ENCODE measurements at places on chromosomes 13 and 19.

DNA sequence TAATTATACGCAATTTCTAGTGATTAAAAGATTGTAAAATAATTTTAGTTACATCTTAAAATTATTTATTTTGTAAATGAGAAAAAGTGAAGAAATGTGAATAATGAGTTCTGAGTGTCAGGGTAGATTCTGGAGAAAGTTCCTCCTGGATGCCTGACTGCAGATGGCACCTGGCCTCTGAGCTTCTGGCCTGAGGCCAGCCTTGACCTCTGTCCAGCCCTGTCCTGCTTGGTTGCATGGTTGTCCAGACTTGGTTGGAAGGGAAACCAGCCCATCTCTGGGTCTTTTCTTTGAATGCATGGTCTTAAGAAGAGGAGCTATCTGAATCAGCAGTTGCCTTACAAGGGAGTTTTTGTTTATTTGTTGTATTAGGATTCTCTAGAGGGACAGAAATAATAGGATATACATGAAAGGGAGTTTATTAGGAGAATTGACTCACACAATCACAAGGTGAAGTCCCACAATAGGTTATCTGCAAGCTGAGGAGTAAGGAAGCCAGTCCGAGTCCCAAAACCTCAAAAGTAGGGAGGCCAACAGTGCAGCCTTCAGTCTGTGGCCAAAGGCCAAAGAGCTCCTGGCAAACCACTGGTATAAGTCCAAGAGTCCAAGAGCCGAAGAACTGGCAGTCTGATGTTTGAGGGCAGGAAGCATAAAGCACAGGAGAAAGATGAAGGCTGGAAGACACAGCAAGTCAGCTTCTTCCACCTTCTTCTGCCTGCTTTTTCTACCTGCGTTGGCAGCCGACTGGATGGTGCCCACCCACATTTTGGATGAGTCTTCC, 385.8 kb downstream of the ZNF536 start:
- DNase-seq: no peak

GRCh38 chr13:105929505-105929904, 606.0 kb downstream of the EFNB2 start:
- no peak for DNase-seq

GRCh38 chr13:40306817-40307216, 359.6 kb downstream of the FOXO1 start:
- DNase-seq: no peak

GRCh38 chr19:33499248-33499647, 22.3 kb downstream of the PEPD start:
- DNase-seq: no peak

DNA sequence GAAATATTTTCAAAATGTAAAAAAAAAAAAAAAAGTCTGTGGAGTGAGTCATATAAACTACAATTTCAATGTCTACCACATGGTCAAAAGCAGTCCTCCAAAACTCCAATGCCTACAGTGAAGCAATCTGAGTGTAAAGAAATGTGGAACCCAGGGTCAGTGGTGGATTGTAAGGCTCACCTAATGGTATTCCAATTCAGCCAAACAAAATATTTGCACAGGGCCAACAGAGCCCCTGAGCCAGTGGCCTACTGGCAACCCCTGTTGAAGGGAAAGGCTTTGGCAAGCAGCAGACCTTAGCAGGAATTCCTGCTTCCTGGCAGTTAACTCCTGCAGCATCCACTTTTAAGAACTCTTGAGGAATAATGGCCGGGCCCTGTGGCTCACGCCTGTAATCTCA, 3.4 kb downstream of the DNMT1 start:
- no peak for DNase-seq

DNA sequence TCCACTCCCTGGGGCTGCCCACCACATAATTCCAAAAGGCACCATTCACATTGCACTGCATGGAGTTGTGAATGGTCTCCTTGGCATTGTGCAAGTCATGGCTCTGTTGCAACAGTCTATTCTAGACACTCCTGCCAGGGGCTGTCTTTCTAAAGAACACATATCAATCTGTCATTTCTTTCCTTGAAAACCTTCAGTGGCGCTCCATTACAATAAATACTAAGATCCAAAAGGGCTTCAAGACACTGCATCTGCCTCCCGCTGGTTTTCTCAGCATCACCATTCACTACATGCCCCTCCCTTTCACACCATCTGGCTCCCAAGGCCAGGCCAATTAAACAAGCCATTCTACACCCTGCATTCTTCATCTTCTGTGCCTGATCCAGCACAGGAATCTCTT, 32.2 kb upstream of the TM9SF2 start:
- no peak for DNase-seq

GRCh38 chr19:6260912-6261650, 18.7 kb downstream of the MLLT1 start:
- no peak for DNase-seq

GRCh38 chr13:45119991-45120864, at the start of gene GTF2F2:
Gene GTF2F2 (plus strand): TSS chr13:45120510. CDS start chr13:45120656, 146 bp downstream.
- DNase-seq: peak; percentile 69

DNA sequence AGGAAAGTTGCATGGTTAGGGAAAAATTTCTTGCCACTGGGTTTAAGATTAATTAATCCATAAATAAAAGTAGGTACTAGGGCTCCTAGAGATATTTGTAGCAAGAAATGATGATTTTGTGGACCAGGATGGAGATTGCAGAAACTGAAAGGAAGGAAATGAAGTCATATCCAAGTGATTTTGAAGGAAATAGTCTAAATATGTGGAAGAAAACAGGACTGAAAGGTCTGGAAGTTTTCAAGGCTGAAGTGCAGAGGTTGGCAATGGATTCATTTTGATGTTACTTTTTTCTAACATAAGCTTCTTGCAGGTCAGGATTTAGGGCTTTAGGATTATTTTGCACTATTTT, 52.8 kb downstream of the SOX21 start:
- no peak for DNase-seq

DNA sequence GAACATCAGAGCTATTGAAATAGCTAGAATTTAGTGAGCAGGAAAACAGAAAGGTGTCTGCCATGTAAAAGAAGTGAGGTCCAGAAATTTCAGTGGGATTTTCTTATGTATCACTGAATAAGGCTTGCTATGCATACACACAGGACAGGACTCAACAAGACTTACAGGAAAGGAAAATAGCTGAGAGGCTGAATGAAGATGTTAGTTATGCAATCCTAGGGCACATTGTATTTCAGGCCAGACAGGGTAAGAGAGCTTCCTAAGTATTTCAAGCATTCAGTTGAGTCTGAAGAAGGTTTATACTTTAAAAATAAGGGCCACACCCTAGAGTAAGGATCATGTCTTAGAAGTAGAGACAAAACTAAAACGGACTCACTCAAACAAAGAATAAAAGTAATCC, 419.9 kb upstream of the PRR20A start:
- DNase-seq: no peak

- no peak for DNase-seq
Observed at GRCh38 chr19:15108145-15108844, 1.1 kb downstream of the SYDE1 start.

DNA sequence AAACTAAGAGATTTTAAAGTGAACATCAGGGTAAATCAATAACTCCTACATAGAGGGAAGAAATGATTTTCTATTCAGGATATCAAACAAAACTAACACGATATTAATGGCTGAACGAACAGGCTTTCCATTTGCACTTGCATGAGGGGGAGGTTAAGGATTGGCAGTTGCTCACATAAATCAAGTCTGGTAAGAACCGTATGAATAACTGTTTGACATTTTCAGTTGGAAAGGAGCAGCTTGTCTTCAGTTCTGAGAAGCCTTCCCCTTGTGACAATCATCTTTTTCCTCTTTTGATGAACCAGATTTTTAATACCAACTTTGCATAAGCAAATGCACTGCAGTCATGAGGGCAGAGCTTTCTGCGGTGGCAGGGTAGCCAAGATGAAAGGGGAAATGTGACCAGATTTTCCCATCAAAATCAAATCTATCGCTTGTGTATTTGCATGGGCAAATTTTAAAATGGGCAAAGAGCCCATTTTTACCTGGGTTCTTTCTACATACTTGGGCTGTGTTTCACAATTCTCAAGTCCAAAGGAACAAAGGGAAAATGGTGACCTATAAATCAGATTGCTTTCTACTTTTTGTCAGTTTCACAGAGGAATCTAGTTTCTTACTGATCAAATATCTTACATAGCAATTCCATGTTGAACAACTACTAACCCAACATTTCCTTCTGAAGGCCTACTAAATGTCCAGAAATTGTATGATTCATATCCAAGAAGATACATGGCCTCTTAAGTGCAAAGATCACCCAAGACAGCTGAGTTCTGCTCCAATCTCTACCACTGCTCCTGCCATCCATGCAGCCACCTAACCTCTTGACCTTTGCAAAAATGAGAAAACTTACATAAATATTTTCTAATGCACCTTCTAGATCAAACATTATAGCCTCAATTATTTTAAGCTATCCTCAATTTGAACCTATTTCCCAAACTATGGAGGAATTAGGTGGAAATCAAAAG, 249.6 kb downstream of the OXGR1 start:
- DNase-seq: no peak

- no peak for DNase-seq
Observed at GRCh38 chr13:45851171-45851921, at the start of gene SIAH3. Gene SIAH3 (minus strand): TSS chr13:45851753. CDS start chr13:45851629, 124 bp downstream.

DNA sequence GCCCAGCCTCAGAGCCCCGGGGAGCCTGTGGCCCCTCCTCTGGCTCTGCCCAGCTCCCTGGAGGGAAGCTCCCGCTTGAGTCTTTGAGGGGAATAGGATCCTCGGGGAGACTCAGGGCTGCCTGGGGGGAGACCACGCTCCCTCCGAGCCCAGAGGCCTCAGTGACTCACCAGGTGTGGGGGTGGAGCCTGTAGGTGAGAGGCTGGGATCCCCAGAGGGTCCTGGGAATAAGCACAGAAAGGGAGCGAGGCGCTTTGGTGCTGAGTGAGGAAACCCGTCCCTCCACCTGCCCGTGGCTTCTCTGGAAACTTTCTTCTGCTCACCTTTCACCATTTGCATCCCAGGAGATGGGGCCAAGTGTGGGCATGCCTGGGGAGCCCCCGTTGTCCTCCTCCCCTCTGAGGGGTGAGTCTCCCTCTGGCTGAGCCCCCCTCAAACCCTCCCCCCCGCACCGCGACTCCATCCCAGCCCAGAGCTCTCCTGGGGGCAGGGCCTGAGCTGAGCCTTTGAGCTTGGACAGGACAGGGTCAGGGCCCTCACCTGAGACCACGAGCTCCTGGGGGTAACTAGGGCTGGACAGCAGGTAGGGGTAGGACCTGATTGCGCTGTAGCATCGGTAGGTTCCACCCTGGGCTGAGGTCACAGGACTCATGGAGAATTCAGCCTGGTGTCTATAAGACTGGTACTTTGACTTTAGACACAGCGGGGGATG, 2.7 kb downstream of the LILRB5 start:
- DNase-seq: no peak

GRCh38 chr19:13234518-13234917, 84.3 kb downstream of the IER2 start:
- no peak for DNase-seq

DNA sequence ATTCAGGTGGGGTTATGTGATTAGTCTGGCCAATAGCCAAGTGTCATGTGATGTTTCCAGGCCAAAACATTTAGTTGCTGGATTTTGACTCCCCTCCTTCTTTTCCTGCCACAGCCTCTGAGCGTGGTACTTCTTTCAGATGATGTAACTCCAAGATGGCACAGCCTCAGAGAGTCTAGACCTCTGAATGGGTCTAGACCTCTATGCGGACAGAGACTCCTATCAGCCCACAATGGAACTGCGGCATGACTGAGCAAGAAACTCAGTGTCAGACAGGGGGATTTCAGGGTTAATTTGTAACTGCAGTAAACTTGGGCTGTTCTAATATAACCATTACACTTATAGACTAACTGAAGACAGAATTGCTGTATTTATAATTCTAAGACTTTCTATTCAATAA, 42.6 kb upstream of the ZDHHC20 start:
- DNase-seq: no peak

DNA sequence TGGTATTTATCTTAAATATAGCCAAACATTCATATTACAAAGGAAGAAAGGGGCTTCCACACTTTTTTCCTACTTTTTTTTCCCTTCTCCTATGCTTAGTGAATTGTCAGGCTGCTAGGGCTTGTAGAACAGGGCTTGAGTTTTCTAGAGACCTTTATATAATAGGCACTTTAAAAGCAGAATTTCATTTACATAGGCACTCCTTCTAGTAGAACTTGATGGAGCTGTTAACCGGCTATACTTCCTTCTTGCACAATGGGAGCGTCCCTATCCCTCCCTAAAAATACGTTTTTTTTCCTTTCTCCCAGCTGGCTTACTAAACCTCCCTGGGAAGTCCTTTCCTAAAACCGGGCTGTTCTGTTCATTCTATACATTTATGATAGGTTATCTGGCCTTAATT, 1.1 kb downstream of the TRIM13 start:
- no peak for DNase-seq

DNA sequence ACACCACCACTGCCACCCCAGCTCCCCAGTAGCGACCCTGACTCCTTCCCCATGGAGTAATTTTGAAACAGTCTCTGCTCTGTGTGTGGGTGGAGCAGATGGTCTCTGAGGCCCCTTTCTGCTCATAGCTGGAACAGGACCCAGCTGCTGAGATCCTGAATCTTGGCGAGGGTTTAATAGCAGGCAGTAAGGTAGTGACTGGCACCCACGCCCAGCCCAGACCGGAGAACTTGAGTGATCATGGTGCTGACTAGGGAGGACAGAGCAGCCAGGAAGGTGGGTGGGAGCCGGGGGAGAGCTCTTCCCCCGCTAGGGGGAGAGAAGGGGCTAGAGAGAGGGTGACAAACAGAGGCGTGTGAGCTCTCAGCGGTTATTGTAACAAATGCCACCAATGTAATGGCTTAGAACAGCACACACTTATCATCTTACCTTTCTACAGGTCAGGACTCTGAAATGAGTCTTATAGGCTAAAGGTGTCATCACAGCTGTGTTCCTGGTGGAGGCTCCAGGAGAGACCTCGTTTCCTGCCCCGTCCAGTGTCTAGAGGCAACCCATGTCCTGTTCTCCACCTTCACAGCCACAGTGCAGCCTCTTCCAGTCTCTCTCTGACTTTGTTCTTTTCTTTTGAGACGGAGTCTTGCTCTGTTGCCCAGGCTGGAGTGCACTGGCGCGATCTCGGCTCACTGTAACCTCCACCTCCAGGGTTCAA, 7.2 kb upstream of the ACER1 start:
- no peak for DNase-seq

- DNase-seq: no peak
Observed at GRCh38 chr19:19338082-19338481, 17.5 kb downstream of the MAU2 start.

GRCh38 chr19:9010693-9011092, 484 bp upstream of the MUC16 start:
- DNase-seq: no peak

DNA sequence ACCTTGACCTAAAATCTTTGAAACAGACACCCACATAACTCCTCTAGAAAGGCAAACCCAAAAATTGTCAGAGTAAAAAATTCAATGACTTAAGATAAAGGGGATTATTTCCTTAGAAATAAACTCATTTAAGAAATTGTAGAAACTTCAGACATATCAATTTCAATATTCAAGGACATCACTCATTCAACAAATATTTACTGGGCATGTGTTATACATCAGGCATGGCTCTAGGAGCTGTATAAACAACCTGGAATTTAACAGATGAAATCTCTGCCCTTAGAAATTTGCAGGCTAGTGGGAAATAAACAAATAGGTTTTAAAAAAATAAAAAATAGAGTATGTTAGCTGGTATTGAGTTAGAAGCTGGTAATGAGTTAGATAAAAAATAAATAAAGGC, 84.0 kb upstream of the LSM14A start:
- DNase-seq: no peak
